ENCODE measurements at places on chromosomes 5 and 9. TPM values are rescaled to one million over a fixed set of nuclear protein-coding genes. Genes with fewer than 3 reads are reported as not detected.

- no peak for DNase-seq
Measured at GRCh38 chr5:147561435-147561834, 51.6 kb upstream of the DPYSL3 start.

- DNase-seq = no peak
Measured at GRCh38 chr9:38259519-38260218, 132.8 kb upstream of the ALDH1B1 start.

Gene PCA3
- total RNA-seq = not detected

- DNase-seq = no peak
Measured at GRCh38 chr5:80797428-80798024, 142.7 kb upstream of the DHFR start.

GRCh38 chr5:109496112-109496511 lies 86.3 kb upstream of the PJA2 start:
- DNase-seq = no peak

DNA sequence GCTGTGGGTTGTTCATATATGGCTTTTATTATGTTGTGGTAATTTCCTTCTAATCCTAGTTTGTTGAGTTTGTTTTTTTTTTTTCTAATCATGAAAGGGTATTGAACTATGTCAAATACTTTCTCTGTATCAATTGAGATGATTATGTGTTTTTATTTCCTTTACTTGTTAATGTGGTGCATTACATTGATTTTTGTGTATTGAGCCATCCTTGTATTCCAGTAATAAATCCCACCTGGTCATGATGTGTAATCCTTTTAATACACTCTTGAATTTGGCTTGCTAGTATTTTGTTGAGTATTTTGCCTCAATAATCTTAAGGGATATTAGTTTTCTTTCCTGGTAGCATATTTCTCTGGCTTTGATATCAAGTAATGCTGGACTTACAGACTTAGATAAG lies 13.1 kb upstream of the ERCC6L2 start:
- no peak for DNase-seq

Gene FAM120AOS
- total RNA-seq = 42.3 TPM

Gene FOXD4L4
- 0.35 TPM for total RNA-seq

Gene MTREX
- 138 TPM for total RNA-seq

GRCh38 chr9:21383627-21384026 lies 1.6 kb downstream of the IFNA2 start:
- DNase-seq = no peak

DNA sequence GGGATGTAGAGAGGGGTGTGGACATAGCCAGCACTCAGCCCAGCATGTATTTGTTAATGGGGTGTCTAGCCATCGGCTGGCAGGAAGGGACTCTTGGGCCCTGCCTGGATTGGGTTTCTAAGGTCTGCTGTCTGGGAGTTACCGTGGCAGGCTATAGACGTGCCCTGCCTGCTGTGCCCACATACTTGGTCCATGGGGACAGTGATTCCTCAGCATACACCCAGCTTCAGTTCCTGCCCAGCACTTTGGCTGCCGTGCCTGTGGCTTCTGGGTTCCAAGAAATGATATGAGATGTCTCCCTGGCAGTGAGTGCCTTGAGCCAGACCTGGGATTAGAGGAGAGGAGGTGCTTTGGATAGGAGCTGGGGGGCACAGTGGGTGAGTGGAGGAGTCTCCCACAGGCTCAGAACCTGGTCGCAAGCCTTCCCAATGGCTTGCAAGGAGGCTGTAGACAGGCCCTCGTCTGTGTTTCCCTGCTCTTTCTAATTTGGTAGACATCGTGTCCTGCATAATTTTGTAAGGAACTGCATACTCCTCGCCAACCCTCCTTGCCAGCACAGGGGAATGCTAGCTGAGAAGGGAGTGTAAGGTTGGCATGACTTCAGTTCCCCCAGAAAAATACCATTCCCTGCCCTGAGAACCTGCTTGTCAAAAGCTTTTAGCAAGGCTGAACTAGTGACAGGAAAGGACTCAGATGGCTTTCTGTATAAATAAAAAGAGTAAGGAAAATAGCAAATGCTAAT lies 287.9 kb downstream of the ZSWIM6 start:
- no peak for DNase-seq

Gene OR2Y1
- not detected for total RNA-seq

DNA sequence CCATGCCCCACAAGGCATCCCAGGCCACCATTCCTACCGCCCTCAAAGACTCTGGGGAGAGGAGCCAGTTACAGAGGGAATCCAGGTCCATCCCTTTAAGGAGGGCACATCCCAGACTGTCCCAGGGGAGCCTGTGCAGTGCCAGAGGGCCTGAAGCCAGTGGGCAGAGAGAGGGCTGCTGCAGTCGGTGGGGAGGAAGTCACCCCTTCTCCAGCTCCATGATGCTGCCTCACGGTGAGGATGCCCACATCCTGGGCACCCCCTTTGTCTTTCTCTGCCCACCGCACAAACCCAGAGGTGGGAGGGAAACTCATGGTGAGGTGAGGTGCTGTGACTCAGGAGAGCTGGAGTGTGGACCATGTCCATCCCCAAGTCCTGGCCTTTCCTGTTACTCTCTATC lies 26.2 kb upstream of the ANKRD33B start:
- no peak for DNase-seq

DNA sequence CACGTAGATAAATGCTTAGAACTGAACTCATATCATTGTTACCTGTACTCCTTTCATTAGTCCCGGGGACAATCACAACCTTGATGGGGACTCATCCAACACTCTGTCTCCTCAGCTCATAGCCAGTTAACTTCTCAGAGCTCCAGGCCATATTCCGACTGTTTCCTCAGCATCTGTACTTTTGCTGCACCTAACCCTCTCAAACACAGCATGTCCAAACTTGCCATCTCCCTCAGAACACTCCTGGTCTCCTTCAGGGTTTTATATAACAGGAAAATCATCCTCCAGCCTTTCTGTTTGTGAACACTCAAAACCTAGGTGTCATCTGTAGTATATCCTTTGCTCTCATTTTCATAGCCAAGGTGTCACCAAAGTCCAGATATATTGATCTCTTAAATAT lies 150.5 kb downstream of the CDH6 start:
- no peak for DNase-seq

DNA sequence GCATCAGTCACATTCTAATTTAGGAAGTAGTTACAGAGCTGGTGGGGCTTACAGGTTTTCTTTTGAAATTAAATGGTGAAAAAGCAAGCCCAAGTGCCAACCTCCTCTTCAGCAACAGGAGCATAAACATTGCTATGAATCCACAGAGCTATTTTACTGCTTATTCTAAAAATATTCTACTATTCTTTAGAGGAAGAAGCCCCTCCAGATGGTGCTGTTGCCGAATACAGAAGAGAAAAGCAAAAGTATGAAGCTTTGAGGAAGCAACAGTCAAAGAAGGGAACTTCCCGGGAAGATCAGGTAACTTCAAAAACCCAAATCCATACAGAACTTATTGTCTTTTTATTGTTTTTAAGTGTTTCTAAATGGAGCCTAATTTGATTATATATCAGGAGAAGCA lies 202.8 kb downstream of the CWC27 start:
- no peak for DNase-seq

DNA sequence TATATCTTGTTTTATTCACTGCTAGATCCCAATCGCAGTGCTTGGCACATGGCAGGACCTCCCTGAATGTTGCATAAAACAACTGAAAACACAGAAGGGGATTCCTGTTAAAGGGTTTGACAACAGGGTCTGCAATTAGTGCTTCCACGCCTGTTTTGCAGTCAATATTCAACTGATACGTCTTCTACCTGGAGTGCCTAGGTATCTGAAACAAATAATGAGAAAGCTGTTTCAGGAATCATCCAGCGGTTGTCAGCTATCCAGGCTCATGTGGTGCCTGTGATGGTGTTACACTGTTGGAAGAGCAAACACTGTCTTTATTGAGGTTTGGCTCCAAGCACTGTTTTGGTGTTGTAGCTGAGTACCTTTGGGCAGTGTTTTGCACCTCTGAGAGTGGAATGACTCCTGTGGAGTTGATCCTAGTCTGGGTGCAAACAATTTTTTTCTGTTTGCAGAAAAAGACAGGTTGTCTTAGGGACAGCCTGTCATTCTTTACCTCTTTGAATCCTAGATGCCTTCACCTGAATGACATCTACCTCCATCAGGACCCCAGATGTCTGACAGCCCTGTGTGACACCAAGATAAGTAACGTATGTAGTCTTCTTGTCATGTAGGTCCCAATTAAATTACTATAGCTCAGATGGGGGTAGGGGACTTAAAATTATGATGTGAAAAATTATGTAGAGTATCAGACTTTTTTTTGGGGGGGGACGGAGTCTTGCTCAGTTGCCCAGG lies 14.8 kb upstream of the MATR3 start:
- DNase-seq = no peak

Gene PDZD2
- total RNA-seq = 6.4 TPM

DNA sequence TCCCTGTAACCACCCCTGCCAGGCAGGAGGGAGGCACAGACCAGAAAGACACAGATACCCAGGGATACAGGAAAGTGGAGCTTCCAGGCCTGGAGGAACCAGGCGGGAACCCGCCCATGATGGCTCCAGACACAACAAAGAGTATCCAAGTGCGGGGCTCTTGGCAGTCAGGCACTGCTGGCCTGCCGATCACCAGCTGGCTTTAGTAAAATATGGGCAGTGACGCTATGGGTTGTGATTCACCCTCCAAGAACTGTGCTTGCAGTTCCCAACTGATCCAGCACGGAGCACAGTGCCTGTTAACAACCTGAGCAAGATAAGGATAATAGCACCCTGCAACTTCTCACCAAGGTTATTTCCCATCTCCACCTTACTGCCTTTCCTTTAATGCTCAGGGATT lies 463.3 kb downstream of the IRX1 start:
- DNase-seq = no peak

GRCh38 chr9:21968331-21969010 lies 25.7 kb downstream of the CDKN2A start:
- DNase-seq = no peak

Gene MYMK
- not detected for total RNA-seq

Gene NFIB
- 124 TPM for total RNA-seq

Gene PAPPA
- 0.51 TPM for total RNA-seq

DNA sequence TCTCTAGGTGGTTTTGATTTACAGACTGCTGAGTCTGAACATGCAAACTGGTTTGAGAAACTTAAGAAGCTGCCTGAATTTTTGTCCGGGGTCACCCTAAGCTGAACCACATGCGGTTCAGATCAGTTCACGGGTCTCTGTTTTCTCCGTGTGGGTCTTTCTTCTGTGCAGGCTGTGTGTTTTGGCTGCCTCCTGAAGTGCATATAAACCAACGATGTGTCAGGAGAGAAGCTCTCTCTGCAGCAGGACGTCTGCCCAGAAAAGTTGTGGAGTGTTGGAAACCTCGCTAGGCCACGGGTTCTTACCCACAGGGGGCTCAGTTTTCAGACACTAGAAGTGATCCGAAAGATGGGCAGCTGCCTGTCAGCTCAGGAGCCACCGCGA lies 364.2 kb downstream of the IRX2 start:
- DNase-seq = no peak

DNA sequence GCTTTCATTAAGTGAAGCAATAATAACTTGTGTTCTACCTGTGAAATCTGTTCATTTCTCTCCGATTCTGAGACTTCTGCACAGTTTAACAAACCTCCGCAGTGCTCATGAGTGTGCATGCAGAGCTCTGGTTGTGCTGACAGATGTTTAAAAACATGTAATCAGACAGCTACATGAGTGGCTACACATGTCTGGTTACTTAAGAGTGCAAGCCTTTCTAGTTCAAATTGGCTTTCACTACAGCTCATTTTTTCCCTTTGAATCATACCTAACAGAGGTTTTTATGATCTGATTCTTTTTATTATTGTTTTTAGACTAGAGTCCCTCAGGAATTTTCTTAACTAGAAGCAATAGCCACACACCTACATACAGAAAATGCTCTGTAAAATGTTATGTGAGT lies 310.2 kb downstream of the ARRDC3 start:
- no peak for DNase-seq

Gene STPG3
- total RNA-seq = not detected

GRCh38 chr5:110092955-110093785 lies 403.4 kb downstream of the MAN2A1 start:
- DNase-seq = no peak

DNA sequence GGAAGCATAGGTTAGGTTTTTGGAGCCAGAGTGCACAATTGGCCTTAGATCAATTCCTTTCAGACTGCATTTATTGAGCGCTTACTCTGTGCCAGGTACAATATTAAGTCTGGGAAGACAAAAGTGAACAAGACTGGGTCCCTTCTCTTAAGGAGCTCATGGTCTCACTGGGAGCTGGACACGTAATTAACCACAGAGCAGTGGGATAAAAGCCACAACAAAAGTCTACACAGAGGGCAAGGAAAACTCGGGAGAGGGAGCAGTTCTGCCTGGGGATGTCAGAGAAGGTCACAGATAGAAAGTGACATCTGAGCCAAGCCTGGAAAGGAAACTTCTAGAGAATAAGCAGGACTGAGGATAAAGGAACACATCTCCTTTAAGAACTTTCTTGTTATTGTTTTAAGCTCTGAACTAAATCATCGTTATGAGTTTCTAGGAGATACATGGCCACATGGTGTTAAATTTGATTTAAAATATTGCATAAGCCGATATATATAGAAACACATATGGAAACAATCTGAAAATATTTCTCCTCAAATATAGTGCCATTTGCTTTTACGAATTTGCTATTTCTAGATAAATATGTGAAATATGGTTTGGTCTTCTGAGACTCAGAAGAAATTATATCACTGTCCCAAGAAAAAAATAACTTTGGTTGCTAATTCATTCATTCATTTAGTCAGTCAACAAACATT lies 40.1 kb upstream of the PDE8B start:
- no peak for DNase-seq

Gene ACSL6
- total RNA-seq = 0.18 TPM

DNA sequence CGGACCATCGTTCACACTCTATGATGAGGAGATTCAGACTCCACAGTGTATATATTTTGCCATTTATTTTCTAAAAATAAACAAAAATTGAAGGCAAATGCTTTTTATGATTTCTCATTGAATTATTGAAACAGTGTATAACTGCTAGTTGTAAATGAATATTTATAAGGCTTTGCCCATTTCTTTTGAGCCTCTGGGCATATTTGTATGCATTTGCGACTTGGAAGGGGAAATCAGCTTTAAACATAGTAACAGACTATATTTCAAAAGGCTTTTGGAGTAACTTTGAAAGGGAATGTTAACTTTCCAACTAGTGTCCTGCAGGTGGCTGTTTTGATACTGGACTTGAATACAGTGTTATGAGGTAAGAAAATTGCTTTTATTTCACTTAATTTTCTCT lies 26.0 kb downstream of the MRPL22 start:
- DNase-seq = no peak

GRCh38 chr5:134609232-134609851 lies 23.3 kb downstream of the SAR1B start:
- no peak for DNase-seq

GRCh38 chr9:87062746-87063145 lies 115.4 kb upstream of the GAS1 start:
- DNase-seq = no peak

DNA sequence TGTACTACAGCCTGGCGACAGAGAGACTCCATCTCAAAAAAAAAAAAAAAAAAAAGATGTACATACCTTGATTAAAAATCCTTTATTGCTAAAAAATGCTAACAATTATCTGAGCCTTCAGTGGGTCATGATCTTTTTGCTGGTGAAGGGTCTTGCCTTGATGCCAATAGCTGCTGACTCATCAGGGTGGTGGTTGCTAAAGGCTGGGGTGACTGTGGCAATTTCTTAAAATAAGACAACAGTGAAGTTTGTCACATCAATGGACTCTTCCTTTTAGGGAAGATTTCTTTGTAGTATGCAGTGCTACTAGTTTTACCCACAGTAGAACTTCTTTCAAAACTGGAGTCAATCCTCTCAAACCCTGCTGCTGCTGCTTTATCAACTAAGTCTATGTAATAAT lies 33.9 kb upstream of the OTULINL start:
- no peak for DNase-seq

Gene IL13
- not detected for total RNA-seq

Measured in uterus (tissue), 4 donors.